ENCODE measurements at places on chromosomes 5 and 9.

GRCh38 chr9:34746526-34746925 lies 36.6 kb upstream of the CCL21 start:
- DNase-seq = no peak

- no peak for DNase-seq
Observed at GRCh38 chr5:141864371-141865370, 13.5 kb downstream of the PCDH1 start.

DNA sequence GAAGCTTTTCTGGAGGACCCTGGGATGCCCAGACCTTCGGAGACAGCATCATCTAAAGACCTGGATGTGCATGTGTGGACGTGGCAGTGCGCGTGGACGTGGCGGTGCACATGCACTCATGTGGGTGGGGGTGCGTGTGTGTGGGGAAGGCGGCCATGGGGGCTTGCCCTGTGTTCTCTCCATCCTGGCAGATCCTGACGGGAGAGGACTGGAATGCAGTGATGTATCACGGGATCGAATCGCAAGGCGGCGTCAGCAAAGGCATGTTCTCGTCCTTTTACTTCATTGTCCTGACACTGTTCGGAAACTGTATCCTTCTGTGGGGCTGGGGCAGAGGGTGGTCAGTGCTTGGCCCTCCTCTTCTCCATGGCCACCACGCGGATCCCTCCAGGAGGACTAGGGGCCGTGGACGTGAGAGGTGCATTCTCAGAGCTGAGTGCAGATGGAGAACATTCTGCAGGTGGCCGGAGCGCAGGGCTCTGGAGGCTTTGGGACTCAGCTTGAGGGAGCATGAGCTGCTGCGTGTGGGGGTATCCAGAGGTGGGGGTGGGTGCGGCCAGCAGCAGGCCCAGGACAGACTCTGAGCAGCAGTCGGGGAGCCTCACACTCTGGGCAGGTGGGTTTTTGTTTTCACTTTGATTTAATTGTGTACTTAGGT lies 129.1 kb downstream of the CACNA1B start:
- no peak for DNase-seq

DNA sequence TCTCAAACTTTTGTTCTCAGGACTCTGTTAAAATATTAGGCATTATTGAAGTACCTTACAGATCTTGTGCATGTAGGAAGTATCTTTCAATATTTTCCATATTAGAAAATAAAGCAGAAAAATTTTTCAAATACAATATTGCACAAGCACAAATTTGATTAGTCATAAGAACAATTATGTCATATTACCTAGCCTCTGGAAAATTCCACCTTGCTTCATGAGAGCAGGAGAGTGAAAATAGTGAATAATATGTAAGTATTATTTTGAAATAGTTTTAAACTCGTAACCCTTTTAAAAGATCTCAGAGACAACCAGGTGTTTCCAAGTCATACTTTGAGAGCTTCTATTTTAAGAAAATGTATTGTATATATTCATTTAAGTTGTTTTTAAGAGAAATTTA lies 1672.9 kb upstream of the ACO1 start:
- DNase-seq = no peak

GRCh38 chr9:1156794-1157550 lies 106.8 kb downstream of the DMRT2 start:
- no peak for DNase-seq

GRCh38 chr9:68802525-68803015 lies 97.5 kb downstream of the PIP5K1B start:
- no peak for DNase-seq

- DNase-seq = no peak
Observed at GRCh38 chr9:91386765-91387164, 25.0 kb upstream of the AUH start.

GRCh38 chr5:133120156-133120750 lies 68.4 kb downstream of the HSPA4 start:
- DNase-seq = no peak

GRCh38 chr9:3855929-3856328 lies 330.1 kb upstream of the RFX3 start:
- no peak for DNase-seq

- DNase-seq = no peak
Observed at GRCh38 chr5:73751254-73751914, 125.4 kb downstream of the ARHGEF28 start.

DNA sequence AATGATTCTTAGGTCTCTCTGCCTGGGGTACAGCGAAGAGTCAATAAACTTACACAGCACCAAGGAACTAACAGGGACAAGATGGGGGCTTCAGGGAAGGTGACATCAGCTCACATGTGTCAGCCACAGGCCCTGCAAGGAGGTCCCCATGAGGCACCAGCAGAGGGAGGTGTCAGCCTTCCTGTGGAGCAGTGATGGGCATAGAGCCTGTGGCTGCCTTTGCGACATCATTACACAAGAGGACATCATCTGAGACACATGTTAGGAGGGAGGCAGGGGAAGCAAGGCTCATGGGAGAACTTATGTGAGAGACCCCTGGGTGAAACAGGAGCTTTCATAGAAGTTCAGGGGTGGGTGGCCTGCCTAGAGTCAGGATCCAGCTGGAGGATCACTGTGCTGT lies 389.6 kb downstream of the SEMA5A start:
- peak; percentile 30 for DNase-seq

- no peak for DNase-seq
Observed at GRCh38 chr5:144179226-144179625, 8.6 kb downstream of the KCTD16 start.

DNA sequence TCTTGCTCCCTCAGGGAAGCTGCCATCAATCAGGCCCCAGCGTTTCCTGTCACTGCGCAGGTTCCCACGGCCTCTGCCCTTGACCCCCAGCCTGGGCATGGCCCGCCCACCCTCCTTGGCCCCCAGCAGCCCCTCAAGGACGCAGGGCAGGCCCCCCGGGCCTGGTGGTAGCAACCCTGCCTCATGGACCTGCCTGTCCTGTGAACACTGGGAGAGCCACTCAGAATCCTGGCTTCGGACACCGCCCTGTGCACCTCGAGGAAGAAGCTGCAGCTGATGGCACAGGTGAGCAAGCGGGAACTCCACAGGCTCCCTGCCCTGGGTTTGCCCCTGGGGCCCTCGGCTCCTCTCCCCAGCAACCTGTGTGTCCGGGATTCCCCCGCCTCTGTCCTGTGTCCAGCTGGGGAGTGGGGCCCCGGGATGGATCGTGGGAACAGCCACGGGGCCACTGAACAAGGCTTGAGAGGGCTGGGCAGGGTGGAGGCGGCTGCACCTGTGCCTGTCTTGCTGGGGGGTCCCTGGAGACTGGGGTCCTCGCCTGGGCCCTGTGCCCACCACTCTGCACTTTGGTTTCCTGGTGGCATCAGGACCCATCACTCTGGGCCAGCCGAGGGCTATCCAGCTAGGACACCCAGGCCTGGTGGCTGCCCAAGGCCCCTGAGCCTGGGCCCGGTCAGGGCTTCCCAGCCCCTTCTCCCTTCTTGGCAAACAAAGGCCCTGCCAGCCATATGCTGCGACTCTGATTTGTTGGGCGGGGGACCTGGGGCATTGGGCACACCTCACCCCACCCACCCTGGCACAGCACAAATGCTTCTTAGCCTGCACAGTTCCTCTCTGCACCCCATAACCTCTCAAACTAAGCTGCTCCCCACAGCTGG lies 33.5 kb upstream of the EGFL7 start:
- DNase-seq = no peak

GRCh38 chr5:130141659-130142320 lies 237.5 kb downstream of the CHSY3 start:
- DNase-seq = no peak

GRCh38 chr5:132431632-132432031 lies 58.9 kb downstream of the IRF1 start:
- no peak for DNase-seq

DNA sequence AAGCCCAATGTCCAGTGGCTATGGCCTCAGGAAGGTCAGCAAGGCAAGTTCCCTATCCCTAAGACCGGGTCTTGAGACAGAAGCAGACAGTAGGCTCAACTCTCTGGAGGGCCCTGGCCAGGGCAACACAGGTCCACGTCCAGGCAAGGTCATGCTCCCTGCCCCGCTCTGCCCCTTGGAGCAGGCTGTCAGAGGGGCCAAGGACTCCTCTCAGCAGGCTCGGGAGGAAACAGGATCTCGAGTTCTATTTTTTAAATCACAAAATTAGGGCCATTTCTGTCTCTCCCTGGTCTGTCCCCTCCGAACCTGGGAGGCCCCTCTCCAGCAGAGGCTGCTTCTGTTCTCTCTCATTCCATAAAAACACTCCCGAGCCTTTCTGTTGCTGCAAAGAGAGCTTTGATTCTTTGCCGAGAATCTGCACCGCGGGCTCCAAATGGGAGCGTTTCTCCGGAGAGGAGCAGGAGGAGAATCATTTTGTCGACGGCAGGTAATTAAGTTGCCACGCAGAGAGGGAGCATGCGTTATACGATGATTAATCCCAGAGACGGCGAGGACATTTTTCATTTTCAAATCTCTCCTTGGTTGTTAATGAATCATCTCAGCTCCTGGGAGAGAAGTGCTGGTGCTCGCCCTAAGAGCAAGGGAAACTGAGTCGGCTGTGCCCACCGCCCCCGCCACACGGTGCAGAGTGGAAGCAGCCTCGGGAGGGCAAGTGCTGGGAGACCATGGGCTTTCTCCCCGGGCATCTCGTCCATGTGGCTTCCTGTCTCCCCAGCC lies 24.5 kb upstream of the FCN1 start:
- no peak for DNase-seq

Data from amniotic stem cell (primary cell).